Panc1 (cell line): ENCODE measurements at places on chromosomes 2 and 18.

- no peak overlapping the region for H3K27ac ChIP-seq
- peaks cover 5% of the 10 kb centered on the region; the same call in 1 of the 2 replicates for H3K27me3 ChIP-seq
- no peak for DNase-seq
- no peaks in the 10 kb centered on the region for H3K4me1 ChIP-seq
- no peak overlapping the region for H3K4me3 ChIP-seq
Measured at GRCh38 chr2:119536211-119536610, 8.0 kb upstream of the CFAP221 start.

DNA sequence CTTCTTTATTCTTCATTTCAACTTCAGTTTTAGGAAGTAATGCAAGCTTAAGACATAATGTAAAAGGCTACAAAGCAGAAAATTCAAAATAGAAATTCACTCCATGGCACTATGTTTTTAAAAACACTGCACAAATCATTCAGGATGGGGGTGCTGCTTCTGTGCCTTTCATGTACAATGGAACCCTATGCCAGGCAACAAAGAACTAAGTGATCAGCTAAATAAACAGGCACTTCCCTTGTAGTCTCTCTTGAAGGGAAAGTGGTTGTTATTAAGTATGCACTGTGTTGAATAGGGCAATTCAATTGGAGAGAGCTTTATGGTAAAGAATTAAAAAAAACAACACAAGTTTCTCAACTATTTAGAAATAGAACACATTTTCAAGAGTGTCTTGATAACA, 10.9 kb upstream of the ERBB4 start:
- no peak for DNase-seq
- H3K4me1 ChIP-seq = no peaks in the 10 kb centered on the region
- no peaks in the 10 kb centered on the region for H3K27me3 ChIP-seq
- H3K36me3 ChIP-seq = no peaks in the 10 kb centered on the region
- H3K27ac ChIP-seq = no peak overlapping the region
- H3K4me3 ChIP-seq = no peak overlapping the region

- H3K36me3 ChIP-seq = no peaks in the 10 kb centered on the region
- H3K27me3 ChIP-seq = no peaks in the 10 kb centered on the region
- H3K4me3 ChIP-seq = no peak overlapping the region
- no peaks in the 10 kb centered on the region for H3K4me1 ChIP-seq
Measured at GRCh38 chr18:49030692-49031443, 80.1 kb upstream of the SMAD7 start.

DNA sequence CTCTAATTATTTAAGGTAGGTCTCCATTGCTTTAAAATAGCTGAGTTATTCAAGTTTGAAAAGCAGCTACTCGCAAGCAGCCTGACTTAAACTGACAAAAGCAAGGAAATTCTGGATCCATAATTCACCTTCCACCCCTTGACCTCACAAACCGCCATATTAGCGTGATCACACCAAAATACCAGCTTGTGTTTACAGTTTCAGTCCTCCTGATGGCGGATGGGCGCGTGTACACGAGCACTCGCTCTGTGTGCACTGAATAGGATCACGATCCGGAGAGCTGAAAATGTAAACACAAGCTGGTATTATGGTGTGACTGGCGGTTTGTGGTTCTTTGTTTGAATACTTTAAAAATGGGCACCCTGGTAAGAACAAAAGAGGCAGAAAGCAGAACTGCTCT, 42.4 kb upstream of the PSMD14 start:
- H3K27me3 ChIP-seq = no peaks in the 10 kb centered on the region
- H3K4me3 ChIP-seq = no peak overlapping the region
- no peak for DNase-seq
- no peaks in the 10 kb centered on the region for H3K4me1 ChIP-seq
- H3K27ac ChIP-seq = no peak overlapping the region

GRCh38 chr2:31333527-31334183, 80.9 kb downstream of the XDH start:
- peak; percentile 66 for DNase-seq
- no peaks in the 10 kb centered on the region for H3K4me1 ChIP-seq
- H3K36me3 ChIP-seq = no peaks in the 10 kb centered on the region
- no peak overlapping the region for H3K27ac ChIP-seq
- H3K27me3 ChIP-seq = no peaks in the 10 kb centered on the region; the same call in none of the 2 replicates

- no peaks in the 10 kb centered on the region for H3K4me1 ChIP-seq
- H3K27me3 ChIP-seq = no peaks in the 10 kb centered on the region
- H3K27ac ChIP-seq = no peak overlapping the region
Measured at GRCh38 chr18:21638822-21639221, 26.7 kb downstream of the SNRPD1 start.

- no peaks in the 10 kb centered on the region for H3K27me3 ChIP-seq
- no peaks in the 10 kb centered on the region for H3K4me1 ChIP-seq
- H3K27ac ChIP-seq = no peak overlapping the region
- H3K36me3 ChIP-seq = no peaks in the 10 kb centered on the region
Measured at GRCh38 chr18:79867666-79868065, 69.9 kb downstream of the KCNG2 start.

GRCh38 chr2:3423492-3424170, 44.1 kb downstream of the TRAPPC12 start:
- peaks cover 16% of the 10 kb centered on the region for H3K36me3 ChIP-seq
- no peak overlapping the region for H3K4me3 ChIP-seq
- no peaks in the 10 kb centered on the region for H3K27me3 ChIP-seq
- H3K4me1 ChIP-seq = no peaks in the 10 kb centered on the region

DNA sequence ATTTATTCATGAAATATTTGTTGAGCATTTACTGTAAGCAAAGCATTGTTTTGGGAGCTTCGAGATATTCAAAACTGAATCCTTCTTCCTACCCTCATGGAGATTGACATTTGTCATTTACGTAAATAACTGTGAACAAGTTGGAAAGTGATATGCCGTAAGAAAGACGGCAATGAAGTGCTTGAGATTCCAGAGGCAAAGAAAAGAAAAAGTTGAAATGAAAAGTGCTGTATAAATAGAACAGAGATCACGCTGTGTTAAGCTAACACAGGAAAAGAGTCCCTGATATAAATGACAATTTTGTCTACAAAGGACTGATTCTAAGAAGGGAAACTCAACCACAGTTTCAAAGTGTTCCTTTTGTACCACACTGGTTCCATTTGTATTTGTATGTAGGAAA, 1.8 kb downstream of the CHRNA1 start:
- DNase-seq = no peak
- no peaks in the 10 kb centered on the region for H3K36me3 ChIP-seq
- H3K4me1 ChIP-seq = no peaks in the 10 kb centered on the region
- H3K4me3 ChIP-seq = no peak overlapping the region

- H3K27me3 ChIP-seq = peaks cover 24% of the 10 kb centered on the region
- H3K36me3 ChIP-seq = no peaks in the 10 kb centered on the region
- no peak for DNase-seq
- H3K4me3 ChIP-seq = no peak overlapping the region
- peaks cover 7% of the 10 kb centered on the region; the same call in 1 of the 2 replicates for H3K4me1 ChIP-seq
Measured at GRCh38 chr2:222292149-222293134, 6.4 kb downstream of the PAX3 start.

GRCh38 chr18:48878471-48878870, 72.3 kb downstream of the SMAD7 start:
- no peak for DNase-seq
- H3K27me3 ChIP-seq = no peaks in the 10 kb centered on the region
- H3K4me1 ChIP-seq = peaks cover 23% of the 10 kb centered on the region
- peak overlapping the region; percentile 61; the same call in 1 of the 2 replicates for H3K27ac ChIP-seq

DNA sequence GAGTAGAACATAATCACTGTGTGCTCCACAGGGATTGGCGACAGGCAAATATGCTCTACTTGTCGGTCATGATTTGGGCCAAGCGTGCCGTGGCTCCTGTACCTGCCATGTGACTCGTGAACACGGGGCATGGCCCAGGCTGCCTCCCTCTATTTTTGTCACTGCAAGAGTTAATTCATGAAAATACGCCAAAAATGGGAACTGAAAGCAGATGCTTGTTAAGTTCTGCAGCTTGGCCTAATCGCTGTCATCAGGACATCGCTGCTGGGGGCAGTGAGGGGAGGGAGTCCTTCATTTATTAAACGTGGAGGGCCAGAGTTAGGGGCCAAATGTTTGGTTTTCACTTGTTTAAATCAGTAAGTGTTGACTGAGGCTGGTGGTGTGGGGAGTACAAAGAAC, 177.8 kb downstream of the BCL2 start:
- H3K27me3 ChIP-seq = no peaks in the 10 kb centered on the region
- DNase-seq = no peak
- H3K27ac ChIP-seq = no peak overlapping the region
- H3K4me3 ChIP-seq = no peak overlapping the region

DNA sequence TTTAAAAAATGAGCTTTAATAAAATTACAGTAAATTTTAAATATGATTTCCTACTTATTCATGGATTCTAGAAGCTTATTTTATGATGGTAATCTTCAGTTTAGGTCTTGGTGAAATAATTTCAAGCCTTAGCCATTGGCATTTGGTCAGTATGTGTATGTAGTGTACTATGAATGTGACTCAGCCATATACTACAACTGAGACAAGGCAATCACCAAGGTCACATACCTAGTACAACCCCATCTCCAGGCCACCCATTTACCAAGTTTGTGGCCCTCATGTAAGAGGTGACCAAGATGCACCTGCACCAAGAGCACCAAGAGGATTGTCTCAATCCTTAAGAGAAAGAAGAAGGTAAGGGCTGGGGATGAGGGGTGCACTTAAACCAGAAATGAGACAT, 54.8 kb upstream of the FRZB start:
- peaks cover 15% of the 10 kb centered on the region for H3K36me3 ChIP-seq
- no peak overlapping the region for H3K27ac ChIP-seq
- H3K4me1 ChIP-seq = no peaks in the 10 kb centered on the region

DNA sequence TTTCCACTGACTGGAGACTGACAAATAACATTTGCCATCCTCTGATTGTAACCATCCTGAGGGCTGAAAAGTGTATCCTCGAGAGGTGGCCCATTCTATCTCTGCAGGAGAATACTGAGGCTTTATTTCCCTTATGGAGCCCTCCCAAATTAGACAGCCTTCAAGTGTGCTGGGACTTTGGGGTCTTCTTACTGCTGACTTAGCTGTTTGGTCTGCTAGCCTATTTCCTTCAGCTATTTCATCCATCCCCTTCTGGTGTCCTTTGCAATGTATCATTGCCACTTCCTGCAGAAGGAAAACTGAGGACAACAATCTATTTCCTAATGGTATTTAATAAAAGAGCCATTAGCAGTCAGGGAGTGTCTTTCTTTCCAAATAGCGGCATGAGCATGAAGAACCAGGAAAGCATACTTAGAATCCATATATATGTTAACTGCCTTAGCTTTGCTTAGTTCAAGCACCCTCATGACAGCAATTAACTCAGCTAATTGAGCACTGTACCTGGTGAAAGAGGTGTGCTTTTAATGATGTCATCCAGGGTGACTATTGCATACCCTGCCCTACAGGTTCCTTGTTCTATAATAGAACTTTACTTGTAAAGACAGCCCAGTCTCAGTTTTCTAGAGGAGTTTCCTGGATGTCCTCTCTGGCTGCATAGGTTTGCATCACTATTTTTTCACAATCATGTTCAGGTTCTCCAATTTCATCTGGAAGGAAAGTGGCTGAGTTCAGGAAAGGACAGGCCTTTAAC, 24.0 kb downstream of the CMPK2 start:
- no peaks in the 10 kb centered on the region for H3K4me1 ChIP-seq
- H3K36me3 ChIP-seq = no peaks in the 10 kb centered on the region

DNA sequence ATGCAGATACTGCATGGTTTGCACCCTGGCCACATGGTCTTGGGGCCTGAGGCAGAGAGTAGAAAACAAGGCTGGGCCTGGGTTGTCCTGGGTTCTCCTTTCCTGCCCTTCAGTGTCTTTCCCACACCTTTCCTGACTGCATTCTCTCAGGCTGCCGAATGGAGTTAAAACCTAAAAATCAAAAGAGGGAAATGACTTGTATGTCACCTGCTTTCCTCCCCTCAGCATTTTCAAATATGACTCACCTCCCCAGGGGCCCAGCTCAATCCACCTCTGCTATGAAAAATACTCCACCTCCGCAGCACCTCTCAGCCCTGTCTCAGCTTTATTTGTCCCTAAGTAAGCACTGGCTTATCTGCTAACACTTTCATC, 457.8 kb upstream of the MEX3C start:
- H3K4me1 ChIP-seq = no peaks in the 10 kb centered on the region
- H3K27ac ChIP-seq = no peak overlapping the region
- H3K4me3 ChIP-seq = no peak overlapping the region
- DNase-seq = no peak
- no peaks in the 10 kb centered on the region for H3K36me3 ChIP-seq

DNA sequence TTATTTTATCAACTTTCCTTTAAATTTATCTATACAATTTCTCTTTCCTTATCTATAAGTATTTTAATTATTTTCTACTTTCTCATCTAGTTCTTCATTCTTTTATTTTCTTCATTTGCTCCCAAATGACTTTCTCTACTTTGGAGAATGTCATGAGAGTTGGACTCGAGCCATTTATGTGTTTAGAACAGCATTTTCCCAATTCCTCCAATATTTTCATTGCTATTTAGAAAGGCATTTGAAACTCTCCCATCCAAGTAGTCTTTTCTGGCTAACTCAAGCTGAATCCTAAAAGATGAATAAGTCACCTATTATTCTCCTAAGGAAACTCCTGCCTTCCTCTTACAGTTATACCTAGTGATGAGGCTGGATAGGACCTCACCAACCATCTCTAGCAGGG, 15.8 kb upstream of the FEZ2 start:
- H3K36me3 ChIP-seq = no peaks in the 10 kb centered on the region
- no peak for DNase-seq
- no peaks in the 10 kb centered on the region for H3K4me1 ChIP-seq
- no peaks in the 10 kb centered on the region for H3K27me3 ChIP-seq
- no peak overlapping the region for H3K27ac ChIP-seq

DNA sequence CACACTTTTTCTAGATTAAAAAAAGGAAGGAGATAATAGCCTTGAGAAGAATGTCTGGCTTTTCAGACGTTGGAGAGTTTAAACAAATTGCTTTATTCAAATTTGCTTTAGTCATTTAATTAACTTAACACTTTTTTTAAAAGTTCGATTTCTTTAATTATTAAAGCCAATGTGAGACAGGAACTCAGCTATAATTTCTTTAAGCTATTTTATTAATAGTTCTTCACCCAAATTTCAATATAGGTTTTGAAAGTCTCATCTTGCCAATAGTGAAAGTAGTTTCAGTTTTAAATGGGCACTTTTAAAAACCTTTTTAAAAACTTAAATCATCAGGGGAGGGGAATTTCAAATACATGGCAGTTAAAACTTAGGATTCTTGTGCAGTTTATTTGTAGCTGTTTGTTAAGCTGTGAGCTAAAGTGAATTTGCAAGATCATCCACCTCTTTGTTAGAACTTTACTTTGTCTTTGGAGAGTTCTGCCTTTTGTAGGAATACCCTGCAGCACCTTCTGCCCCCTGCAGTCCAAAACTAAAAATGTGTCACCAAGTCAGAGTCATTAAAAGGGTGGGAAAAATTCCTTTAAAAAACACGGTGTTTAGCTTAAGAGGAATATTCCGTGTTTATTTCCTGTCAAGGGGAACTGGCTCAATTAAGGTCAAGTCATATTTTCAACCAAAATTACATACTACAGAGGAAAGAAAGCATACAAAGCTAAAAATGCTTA, 4.6 kb downstream of the TGIF1 start:
- H3K27ac ChIP-seq = peak overlapping the region; percentile 100
- peaks cover 32% of the 10 kb centered on the region for H3K36me3 ChIP-seq
- H3K4me3 ChIP-seq = peak overlapping the region; percentile 98
- no peak for DNase-seq
- no peaks in the 10 kb centered on the region for H3K27me3 ChIP-seq

DNA sequence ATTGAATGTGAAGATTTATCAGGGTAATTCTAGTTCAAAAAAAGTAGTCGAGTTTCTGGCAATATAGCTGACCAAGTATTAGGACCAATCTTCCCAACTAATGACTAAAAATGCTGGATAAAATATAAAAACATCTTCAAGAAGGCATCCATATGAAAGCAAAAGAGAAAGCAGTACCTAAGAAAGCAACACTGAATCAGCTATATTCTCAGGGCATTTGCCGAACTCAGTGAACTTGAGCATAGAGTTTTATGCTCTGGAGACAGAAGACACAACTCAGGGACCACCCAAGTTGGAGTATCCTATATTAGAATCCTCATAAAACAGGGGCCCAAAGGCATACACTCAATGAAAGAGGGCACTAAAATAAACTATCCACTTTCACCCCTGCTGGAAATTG, 103.7 kb upstream of the HNRNPA3 start:
- H3K4me3 ChIP-seq = no peak overlapping the region
- H3K36me3 ChIP-seq = no peaks in the 10 kb centered on the region
- H3K27ac ChIP-seq = no peak overlapping the region
- no peaks in the 10 kb centered on the region for H3K4me1 ChIP-seq
